ENCODE measurements at places on chromosomes 5 and 9. TPM values are rescaled to one million over a fixed set of nuclear protein-coding genes. Genes with fewer than 3 reads are reported as not detected.
A peak's percentile ranks its signal among the peaks of the same experiment; 100 is the strongest.

SPATA31E1 gene
- total RNA-seq = not detected

AIF1L gene
- not detected for total RNA-seq

FAM221B gene
- not detected for total RNA-seq

GRCh38 chr9:2427120-2427891, 194.3 kb upstream of the VLDLR start:
- no peak for DNase-seq
- H3K27ac ChIP-seq = no peak overlapping the region
- H3K4me3 ChIP-seq = no peak overlapping the region
- H3K36me3 ChIP-seq = no peaks in the 10 kb centered on the region
- no peaks in the 10 kb centered on the region for H3K4me1 ChIP-seq

GRCh38 chr5:95903838-95904237, 57.8 kb downstream of the ELL2 start:
- no peak overlapping the region for H3K27ac ChIP-seq
- DNase-seq = no peak
- H3K4me3 ChIP-seq = no peak overlapping the region
- peaks cover 11% of the 10 kb centered on the region for H3K4me1 ChIP-seq

DNA sequence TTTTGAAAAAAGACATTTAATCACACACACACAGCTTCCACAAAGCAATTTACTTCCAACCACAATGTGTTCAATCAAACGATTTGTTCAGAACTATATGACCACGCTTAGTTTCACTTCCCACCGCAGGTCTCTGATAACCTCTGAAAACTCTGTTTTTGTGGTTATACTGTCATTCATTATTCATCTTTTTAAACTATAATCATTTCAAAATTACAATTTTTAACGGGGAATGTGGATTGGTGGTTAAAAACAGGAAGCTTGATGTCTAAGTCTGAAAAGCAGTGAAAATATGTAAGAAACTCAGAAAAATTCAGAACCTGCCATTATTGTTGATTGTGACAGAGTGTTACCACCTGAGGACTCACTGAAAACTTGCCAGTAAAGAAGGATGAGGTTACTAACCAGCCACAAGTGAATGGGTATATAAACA, 12.7 kb upstream of the TMEM174 start:
- no peak for DNase-seq
- no peak overlapping the region for H3K27ac ChIP-seq
- H3K36me3 ChIP-seq = no peaks in the 10 kb centered on the region
- peaks cover 17% of the 10 kb centered on the region for H3K4me1 ChIP-seq

DNA sequence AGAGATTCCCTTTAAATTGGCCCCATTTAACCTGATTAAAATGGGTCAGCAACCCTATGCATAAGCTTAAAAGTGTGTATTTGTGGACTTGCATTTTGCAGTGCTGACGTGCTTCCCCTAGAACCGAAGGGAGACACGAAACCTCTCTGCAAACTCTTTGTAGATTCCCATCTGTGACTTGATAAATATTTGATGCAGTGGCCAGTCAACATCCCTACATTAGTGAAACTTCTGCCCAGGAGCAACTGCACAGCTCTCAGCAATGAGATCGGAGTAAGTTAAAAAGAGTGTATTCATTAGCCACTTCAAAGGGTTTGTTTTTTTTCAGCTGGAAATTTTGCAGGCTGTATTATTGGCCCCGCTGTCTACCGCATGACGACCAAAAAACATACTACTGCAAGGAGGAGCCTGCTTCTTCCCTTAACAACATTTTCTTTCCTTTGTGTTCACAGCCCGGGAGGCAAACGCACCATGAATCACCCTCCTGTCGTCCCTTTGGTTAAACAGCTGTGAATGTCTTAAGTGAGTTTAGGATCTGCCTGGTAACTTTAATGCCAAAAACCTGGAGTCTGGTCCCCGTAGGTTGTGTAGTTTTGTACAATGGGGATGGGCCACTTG, 38.0 kb upstream of the TCERG1 start:
- DNase-seq = no peak
- no peaks in the 10 kb centered on the region for H3K36me3 ChIP-seq
- no peak overlapping the region for H3K4me3 ChIP-seq
- no peaks in the 10 kb centered on the region for H3K27me3 ChIP-seq

GRCh38 chr9:6758498-6759184, 868 bp downstream of the KDM4C start:
- no peaks in the 10 kb centered on the region for H3K27me3 ChIP-seq
- H3K4me1 ChIP-seq = peaks cover 19% of the 10 kb centered on the region
- DNase-seq = peak; percentile 56
- no peaks in the 10 kb centered on the region for H3K36me3 ChIP-seq
- peak overlapping the region; percentile 96 for H3K27ac ChIP-seq
